ENCODE measurements at places on chromosomes 4 and X.

DNA sequence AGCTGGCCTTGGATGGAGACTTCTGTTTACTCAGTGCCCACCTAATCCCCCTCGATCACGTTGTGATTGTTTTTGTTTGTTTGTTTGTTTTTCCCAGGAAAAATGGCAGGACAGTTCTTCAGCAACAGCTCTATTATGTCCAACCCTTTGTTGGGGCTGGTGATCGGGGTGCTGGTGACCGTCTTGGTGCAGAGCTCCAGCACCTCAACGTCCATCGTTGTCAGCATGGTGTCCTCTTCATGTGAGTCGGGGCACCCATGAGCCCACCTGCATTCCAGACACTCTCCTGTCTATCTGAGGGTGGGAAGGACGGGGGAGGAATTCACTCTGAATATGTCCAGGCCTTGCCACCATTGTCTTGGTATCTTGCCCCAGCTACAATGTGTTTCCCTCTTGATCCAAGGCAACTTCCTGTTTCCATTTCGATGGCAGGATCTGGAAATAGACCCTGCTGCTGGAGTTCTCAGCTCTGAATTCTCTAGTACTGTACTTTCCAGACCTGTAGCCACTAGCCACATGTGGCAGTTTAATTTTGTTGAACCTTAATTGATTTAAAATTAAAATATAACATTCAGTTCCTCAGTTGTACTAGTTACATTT lies 10.5 kb downstream of the SLC34A2 start:
- no peak for DNase-seq

- no peak for DNase-seq
Observed at GRCh38 chrX:153926858-153927671, 1.0 kb upstream of the ARHGAP4 start.

DNA sequence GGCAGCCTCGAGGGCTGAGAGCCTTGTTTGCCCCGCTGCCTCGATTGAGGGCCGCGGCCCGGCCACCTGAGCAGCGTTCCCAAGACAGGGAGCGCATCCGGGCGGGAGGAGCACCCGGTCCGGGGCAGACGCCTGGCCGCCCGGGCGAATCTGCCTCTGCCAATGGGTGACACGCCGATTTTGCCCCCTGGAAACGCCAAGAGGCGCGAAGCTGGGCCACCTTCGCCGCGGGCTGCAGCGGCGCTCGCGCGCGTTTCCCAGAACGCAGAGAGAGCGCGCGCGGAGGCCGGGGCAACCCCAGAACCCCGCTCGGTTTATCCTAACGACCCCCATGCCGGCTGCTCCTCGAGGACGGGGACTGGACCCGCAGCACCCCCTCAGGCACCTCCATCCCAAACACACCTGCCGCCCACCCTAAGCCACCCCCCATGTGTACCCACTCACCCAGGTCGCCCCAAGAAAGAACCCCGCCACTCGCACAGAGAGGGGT lies 575 bp downstream of the MAP7D2 start:
- DNase-seq: peak; percentile 27

DNA sequence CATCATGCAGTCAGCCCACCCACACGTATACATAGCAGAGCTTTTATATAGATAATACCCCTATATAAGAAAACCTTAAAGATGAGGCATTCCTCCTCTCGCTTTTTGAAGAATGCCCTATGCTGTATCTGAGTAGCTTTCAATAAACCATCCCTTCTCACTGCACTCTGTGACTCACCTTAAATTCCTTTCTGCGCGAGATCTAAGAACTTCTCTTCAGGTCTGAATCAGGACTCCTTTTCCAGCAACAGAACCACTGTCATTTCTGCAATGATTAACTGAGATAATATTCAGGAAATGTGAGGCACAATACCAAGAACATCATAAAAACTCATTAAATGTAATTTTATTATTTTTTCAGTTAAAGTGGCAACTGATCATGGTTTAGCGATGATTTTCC lies 76.4 kb upstream of the DCLK2 start:
- no peak for DNase-seq

DNA sequence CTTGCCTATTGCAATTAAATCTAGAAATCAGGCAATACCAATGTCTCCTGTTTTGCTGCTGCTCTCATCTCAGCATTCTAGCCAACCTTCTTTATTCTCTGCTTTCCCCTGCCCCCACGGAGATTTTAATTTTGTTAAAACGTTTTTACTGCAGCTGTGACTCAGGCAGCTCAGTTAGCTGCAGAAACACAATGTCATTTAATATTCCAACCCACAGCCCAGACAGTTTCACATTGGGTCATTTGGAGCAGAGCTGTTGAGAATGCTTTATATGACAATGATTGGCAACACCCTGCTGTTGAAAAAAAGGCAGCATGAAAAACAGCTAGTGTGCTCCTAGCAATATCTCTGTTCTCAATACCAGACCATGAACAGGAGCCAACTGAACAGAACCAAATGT lies 12.6 kb upstream of the SLC10A4 start:
- no peak for DNase-seq

DNA sequence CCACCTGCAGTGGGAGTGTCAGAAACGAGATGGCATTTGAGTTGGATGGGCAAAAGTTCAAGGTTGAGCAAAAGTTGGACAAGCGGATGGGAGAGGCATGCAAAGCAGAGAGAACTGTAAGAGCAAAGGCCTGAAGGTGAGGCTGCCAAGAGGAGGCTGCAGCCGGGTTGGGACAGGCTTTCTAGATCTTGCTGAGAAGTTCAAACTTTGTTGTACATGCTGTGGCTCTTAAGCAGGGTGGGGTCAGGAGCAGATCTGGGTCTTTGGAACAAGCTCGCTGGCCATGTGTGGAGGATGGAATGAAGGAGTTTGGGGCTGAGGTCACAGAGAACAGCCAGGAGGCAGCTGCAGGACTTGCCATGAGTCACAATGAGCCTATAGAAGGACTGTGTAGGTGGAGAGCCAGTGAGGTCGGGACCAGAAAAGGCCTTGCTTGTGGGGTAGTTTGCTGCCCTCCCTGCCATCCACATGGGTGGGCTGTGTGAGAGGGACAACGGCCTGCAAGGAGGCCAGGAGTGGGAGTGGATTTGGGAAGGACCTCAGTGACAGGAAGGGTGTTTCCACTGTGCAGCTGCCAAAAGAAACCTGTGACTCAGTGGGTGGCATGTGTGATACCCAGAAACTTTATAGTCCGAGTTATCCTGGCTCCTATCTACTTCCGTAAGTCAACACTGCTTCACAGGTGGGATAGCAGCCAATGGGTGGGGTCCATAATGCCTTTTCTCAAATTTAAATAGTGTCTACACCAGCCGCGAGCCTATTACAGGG lies 210.4 kb downstream of the MID1IP1 start:
- DNase-seq: no peak

GRCh38 chrX:128759745-128760144 lies 707.5 kb upstream of the ACTRT1 start:
- no peak for DNase-seq

DNA sequence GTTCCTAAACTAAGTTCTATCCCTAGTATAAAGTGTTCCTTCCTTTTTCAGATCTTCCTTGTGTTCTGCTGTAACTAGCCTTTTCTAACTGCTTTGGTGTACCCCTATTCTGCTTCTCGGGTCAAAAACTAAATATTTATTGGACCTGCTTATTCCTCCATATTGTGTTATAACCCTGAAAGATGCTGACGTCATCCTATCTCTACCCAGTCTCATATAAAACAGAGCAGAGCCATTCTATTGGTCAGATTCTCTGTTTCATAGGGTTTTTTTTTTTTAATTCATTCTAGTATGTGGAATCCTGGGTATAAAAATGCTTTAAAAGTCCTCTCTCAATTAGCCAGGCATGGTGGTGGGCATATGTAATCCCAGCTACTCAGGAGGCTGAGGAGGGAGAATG lies 349.7 kb downstream of the ACTRT1 start:
- DNase-seq: no peak

GRCh38 chr4:148141501-148141900 lies 300.7 kb downstream of the NR3C2 start:
- DNase-seq: no peak

GRCh38 chr4:39406763-39407583 lies at the start of gene KLB:
KLB (plus strand) TSS chr4:39406930; CDS start chr4:39406950, 20 bp downstream.
- no peak for DNase-seq

DNA sequence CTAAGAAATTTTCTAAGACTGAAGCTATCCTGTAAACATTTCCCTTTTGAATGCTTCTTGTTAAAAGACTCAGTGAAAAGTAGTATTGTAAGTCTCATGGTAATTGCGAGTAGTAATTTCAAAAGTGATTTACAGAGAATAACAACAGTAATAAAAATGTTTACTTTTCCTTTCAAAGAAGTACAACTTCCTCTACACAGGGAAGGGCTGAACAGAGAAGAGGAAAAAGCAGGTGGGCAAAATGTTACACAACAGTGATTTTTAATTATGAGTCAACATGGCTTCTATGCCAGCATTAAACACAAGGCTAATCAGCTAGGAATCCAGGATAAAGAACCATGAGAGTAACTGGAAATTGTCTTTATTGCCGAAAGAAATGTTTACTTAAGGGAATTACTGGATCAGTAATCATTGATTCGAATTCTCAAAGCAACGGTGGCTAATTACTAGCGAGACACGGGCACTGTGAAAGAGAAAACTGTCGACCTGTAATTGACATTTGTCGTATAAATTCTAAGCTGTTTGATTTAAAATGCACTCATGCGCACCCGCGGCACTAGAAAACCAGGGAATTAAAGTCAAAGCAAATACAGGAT lies 15.4 kb downstream of the UTP3 start:
- DNase-seq: no peak

GRCh38 chr4:163331629-163332376 lies 593 bp downstream of the NPY1R start:
- DNase-seq: peak; percentile 59

DNA sequence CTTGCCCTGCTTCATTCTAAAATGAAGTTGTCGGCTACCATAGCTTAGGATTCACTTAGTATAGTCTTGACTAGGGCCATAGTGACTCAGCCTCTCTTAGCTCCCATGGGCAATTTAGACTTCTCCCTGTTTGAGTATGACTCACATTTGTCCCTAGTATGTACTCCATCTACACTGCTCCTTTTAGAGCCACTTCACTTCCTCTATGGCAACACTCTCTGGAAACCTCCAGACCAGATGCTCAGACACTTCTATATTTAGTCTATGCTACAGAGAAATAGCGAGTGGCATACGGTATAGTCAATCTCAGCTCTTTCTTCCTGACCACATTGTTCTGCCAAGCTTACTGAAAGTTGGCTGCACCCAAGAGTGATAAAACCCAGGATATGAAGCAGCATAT lies 11.2 kb downstream of the MEPE start:
- no peak for DNase-seq

GRCh38 chr4:41209187-41209586 lies 5.2 kb downstream of the APBB2 start:
- DNase-seq: no peak

GRCh38 chrX:149079805-149080406 lies 425.2 kb downstream of the IDS start:
- no peak for DNase-seq

DNA sequence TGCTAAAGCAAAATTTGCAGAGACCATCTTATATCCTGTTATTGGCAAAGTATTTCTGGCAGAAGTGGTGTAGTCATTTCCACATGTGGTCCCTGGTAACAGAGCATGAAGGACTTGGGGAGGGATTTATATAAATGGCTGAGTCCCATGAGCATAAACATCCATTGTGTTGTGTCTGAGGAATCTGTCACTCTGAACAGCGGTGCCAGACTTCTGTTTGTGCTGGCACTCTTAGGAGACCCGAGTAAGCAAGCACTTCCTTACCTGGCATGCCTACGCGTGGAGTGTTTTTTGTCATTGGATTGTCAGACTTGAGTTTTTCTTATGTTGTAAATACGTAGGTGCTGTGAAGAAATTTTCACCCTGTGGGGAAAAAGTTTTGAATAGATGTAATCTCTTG lies 285.9 kb downstream of the ARHGAP10 start:
- DNase-seq: no peak

All from nephron progenitor cell (in vitro differentiated cells).